ENCODE measurements at places on chromosomes 7 and 10.

DNA sequence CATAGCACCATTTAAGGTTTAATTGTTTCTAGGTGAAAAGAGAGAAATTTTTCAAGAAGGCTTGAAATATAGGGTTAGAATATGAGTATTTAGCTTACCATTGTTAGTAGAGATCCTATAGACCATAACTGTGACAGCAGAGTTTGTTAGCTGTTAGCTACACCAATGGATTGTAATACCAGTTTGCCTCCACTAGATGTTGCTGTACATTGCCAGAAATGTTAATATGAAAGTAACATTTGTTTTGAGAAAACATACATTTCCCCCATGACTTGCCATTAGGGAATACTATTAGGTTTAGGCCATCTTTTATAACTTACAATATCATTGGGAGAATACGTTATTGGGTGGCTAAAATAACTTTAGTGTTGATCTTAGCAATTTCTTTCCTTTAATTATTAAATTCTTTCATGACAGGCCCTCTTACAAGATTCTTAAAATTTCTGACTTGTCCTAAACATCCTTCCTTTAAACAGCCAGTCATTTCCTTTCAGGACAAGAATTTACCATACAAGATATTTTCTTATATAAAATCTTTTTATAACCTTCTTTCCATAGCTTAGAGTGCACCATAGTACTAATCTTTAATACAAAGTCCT is 39.5 kb downstream of the ZNF117 start:
- H3K27ac ChIP-seq = no peak overlapping the region
- no peak overlapping the region for H3K4me3 ChIP-seq
- no peak for DNase-seq

DNA sequence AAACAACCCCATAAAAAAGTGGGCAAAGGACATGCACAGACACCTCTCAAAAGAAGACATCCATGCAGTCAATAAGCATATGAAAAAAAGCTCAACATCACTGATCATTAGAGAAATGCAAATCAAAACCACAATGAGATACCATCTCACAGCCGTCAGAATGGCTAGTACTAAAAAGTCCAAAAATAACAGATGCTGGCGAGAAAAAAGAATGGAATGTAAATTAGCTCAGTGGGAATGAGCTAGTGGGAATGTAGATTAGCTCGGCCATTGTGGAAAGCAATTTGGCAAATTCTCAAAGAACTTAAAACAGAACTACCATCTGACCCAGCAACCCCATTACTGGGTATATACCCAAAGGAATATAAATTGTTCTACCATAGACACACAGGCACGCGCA is 287.0 kb downstream of the WDR37 start:
- H3K27ac ChIP-seq = no peak overlapping the region
- H3K36me3 ChIP-seq = no peaks in the 10 kb centered on the region
- no peaks in the 10 kb centered on the region for H3K27me3 ChIP-seq
- no peak for DNase-seq
- H3K4me3 ChIP-seq = no peak overlapping the region

DNA sequence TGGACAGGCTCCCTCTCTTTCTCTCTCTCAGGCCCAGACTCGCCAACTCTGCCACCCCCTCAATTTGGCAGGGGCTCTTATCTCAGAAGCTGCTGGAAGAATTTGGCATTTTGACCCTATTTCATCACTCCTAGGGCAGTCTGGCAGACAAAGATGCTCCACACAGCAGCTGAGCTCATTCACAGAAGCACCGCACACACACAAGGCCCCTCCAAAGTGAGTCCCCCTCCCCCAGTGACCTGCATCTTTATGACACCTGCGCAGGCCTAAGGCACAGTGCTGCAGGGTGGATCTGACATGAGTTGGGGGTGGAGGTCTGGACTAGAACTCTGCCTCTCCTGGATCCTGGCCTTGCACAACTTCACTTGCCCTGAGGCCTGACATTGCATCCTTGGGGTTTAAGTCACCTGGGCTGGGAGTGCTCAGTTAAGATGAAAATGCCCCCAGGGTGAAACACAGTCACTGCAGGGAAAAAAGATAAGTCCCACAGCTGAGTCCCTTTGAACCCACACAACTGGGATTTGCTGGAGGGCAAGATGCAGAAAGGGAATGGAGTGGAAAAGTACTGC is 41.1 kb upstream of the DUSP5 start:
- DNase-seq = no peak
- H3K27me3 ChIP-seq = no peaks in the 10 kb centered on the region
- no peaks in the 10 kb centered on the region for H3K4me1 ChIP-seq
- H3K27ac ChIP-seq = no peak overlapping the region
- no peaks in the 10 kb centered on the region for H3K36me3 ChIP-seq

DNA sequence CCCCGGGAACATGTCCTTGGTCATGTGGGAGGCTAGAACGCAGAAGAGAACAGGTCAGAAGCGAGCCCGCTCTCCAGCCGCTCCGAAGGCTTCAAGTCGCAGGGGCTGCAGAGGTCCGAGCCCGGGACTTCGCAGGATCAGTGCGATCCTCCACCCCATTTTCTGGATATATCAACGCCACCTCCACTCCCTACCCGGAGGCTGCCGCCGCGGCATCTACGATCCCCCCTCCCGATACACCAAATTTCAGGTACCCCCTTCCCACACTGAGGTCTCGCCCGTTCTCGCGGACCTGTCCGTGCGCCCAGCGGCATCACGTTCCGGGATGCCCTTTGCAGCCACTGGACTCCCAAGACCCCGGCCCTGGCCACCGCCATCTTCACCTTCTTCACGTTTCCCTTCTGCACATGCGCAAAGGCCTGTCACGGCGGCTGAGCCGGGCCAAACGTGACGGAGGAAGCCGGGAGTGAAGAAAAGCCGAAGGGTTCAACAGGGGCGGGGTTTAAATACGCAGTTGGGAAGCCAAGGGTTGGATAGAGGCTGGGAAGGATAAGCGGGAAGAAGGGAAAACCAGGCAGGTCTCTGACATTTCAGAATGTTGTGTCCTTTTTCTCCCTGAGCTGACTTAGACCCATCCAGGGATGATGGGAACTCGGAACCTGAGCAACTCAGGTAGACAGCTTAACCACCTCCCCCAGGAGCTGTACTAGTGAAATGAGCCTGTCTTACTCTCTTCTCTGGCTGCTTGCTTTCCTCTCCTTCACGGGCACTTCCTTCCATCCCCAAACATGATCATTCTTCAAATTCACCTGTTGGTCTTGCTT is at the start of gene NDUFB8:
TSS of gene NDUFB8 (minus strand) at position 397 of the 824 bp plus-strand sequence. CDS start at position 377, 20 bp downstream.
- no peak within 1 kb of the TSS for H3K27ac ChIP-seq
- no peaks in the 10 kb centered on the region for H3K27me3 ChIP-seq
- peak; percentile 77 for DNase-seq
- no peaks in the 10 kb centered on the region for H3K4me1 ChIP-seq
- H3K36me3 ChIP-seq = peaks cover 11% of the 10 kb centered on the region

DNA sequence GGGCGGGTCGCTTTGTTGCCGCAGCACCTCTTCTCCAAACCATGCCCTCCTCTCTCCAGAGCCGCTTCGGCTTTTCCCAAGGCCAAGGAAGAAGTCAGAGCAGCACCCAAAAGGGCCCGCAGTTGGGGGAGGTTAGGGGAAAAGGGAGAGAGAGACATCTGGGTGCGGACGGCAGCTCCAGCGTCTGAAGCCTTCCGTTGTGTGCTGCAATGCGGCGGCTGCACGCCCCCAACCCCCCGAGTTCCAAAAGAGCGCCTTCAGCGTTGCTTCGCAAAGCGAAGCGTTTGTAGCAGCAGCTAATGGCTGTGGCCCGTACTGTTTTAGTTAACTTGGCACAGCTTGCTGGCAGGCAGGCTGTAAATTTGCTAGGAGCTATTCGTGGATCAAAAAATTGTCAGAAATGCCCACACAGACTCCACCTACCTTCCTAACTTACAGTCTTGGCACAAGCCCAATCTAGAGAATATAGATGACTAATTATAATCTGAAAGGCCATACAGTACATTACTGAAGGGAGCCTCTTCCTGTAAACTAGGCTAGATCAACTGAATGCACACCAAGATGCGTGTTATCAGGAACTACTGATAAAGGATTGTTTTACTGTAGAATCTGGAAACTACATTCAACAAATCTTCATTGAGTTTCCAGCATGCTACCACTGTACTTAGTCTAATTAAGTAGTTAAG is 1.1 kb upstream of the KBTBD2 start:
- peak overlapping the region; percentile 100 for H3K4me3 ChIP-seq
- H3K27me3 ChIP-seq = no peaks in the 10 kb centered on the region
- no peaks in the 10 kb centered on the region for H3K4me1 ChIP-seq
- no peaks in the 10 kb centered on the region for H3K36me3 ChIP-seq

DNA sequence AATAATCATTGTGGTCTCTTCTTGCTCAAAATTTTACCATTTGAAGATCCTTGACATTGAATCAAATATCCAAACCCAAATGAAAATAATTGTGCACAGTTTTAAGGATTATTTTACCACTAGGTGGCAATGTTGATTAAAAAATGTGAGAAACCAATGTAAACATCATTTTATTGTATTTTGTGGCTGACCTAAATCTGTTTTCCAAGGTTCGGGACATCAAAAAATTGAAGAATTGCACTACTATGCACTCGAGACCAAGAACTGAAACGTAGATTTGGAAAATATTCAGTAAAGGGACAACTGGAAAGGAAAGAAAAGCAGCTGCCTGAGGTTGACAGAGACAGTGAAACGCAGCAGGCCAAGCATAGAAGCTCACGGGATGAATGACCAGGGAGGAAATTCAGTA is 259.3 kb downstream of the SNX13 start:
- no peaks in the 10 kb centered on the region for H3K36me3 ChIP-seq
- no peak for DNase-seq
- H3K27me3 ChIP-seq = no peaks in the 10 kb centered on the region

- no peak for DNase-seq
- H3K4me1 ChIP-seq = peaks cover 3% of the 10 kb centered on the region
- H3K27me3 ChIP-seq = no peaks in the 10 kb centered on the region
- H3K4me3 ChIP-seq = no peak overlapping the region
- no peak overlapping the region for H3K27ac ChIP-seq
- H3K36me3 ChIP-seq = no peaks in the 10 kb centered on the region
These were observed 16.6 kb downstream of the GNAI1 start for GRCh38 chr7:80151274-80151665.

DNA sequence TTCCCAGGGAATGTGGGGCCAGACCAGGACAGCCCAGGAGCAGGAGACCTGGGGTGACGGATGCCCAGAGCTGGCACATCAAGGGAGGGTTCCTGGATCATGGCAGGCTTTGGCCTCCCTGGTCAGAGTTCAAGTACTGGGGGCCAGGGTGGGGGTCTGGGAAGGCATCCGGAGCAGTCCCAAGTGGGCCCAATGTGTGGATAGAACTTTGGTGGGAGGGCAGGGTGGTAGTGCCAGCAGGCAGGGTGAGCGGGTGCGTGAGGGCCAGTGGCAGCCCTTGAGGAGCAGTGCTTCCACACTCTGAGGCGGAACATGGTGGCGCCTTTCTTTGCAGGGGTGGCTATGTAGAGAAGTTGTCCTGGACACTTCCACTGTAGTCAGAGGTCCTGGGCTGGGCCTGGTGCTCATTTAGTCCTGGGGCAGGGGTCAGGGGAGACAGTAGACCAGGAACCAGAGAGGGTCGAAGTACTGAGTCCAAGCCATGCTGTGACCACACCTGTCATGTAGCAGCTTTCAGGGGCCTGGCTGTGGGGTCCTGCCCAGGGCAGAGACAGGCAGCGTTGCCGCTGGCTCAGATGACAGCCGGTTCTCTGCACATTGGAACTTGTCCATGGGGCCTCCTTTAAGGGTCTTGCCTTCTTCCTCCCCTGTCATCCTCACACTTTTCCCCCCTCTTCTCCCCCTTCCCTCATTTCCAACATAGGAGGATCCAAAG is 22.2 kb upstream of the CSGALNACT2 start:
- DNase-seq = no peak
- no peak overlapping the region for H3K4me3 ChIP-seq
- H3K27me3 ChIP-seq = no peaks in the 10 kb centered on the region
- no peak overlapping the region for H3K27ac ChIP-seq
- no peaks in the 10 kb centered on the region for H3K4me1 ChIP-seq

GRCh38 chr7:4931943-4932342 is 27.0 kb downstream of the MMD2 start:
- no peaks in the 10 kb centered on the region for H3K27me3 ChIP-seq
- H3K4me3 ChIP-seq = no peak overlapping the region
- H3K4me1 ChIP-seq = no peaks in the 10 kb centered on the region
- H3K27ac ChIP-seq = no peak overlapping the region
- no peak for DNase-seq

DNA sequence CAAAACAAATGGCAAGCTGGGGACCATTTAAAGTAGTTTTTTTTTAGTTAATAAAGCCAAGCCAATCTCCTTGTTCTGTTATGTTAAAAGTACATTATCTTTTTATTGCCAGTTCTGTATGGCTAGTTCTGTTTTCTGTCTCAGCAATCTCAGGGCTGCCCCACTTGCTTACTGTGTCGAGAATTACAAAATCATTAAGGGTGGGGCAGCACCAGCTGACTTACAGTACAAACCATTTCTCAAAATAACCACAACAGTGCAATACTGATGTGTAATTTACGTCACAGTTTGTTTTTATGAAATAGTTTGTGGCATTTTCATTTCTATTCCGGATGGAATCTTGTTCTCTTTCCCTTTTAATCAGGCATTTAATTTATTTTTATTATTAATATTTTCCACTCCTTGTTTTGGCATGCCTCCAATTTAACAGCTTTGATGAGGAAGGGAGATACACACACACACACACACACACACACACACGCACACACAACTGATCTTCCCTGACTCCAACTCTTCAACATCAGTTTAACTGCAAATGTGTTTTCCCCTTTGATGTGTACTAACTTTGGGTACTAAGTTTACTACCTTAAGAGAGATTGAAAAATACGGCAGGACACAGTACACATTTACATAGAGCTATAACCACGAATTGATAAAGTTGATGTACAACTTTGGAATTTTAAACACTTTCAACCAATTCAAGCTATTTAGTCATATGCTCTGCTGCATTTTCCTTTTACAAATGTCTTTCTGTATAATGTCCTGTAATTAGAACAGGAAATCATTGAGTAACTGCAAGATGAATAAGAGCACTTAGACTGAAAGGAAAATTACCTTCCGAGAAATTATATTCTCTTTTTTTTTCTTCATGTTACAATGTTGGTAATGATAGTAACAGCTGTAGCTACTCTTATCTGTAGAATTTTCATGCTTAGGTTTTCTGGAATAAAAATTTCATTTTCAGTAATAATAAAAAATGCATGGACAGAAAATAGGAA is 91.5 kb downstream of the ARID5B start:
- no peak for DNase-seq
- no peak overlapping the region for H3K4me3 ChIP-seq
- H3K27ac ChIP-seq = no peak overlapping the region
- H3K27me3 ChIP-seq = no peaks in the 10 kb centered on the region
- H3K4me1 ChIP-seq = no peaks in the 10 kb centered on the region
- no peaks in the 10 kb centered on the region for H3K36me3 ChIP-seq

DNA sequence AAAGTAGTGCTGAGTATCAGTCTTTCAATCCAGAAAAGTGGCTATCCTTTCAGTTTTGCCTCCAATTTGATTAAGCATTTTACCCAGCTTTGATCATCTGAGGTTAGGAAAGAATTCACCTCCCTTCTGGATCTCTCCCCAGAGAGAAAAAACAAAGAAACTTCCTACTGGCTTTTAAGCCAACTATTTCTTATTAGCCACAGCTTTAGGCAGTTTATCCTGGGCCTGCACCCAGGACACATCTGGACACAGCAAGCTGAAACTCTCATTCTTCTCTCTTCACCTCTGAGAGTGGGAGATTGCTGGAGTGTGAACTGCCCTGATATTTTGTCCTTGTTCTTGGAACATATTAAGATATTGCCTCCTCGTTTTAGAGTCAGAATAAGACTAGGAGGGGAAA is 43.5 kb upstream of the LSM8 start:
- no peaks in the 10 kb centered on the region for H3K36me3 ChIP-seq
- no peaks in the 10 kb centered on the region for H3K4me1 ChIP-seq
- H3K4me3 ChIP-seq = no peak overlapping the region
- DNase-seq = no peak

GRCh38 chr7:135291809-135292253 is 58.2 kb downstream of the STRA8 start:
- no peak for DNase-seq
- H3K36me3 ChIP-seq = no peaks in the 10 kb centered on the region
- H3K4me1 ChIP-seq = no peaks in the 10 kb centered on the region
- no peaks in the 10 kb centered on the region for H3K27me3 ChIP-seq
- no peak overlapping the region for H3K27ac ChIP-seq
